Lung (tissue), 17 donors: ENCODE measurements at places on chromosomes 2 and 18. TPM values are rescaled to one million over a fixed set of nuclear protein-coding genes. Genes with fewer than 3 reads are reported as not detected.

DNA sequence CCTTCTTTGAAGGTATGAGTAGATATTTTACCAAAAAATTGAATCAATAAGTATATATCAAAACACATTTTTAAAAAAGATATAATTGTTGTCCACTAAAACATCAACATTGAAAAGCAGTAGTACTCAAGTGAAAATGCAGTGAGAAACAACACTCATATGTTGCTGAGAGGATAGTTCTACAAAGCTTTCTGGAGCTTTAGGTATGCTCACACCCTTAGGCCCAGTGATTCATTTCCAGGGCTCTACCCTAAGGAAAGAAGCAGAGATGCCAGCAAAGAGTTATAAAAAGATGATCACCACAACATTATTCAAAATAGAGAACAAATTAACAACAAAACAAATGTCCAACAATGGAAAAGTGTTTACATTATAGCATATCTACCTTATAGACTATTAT lies 197.3 kb upstream of the CCDC150 start:
- DNase-seq: no peak

- no peak for DNase-seq
Observed at GRCh38 chr18:57630754-57631595, 9.3 kb upstream of the NARS1 start.

- peak; percentile 77 for DNase-seq
Observed at GRCh38 chr18:9535430-9535991, 60.2 kb downstream of the RALBP1 start.

DNA sequence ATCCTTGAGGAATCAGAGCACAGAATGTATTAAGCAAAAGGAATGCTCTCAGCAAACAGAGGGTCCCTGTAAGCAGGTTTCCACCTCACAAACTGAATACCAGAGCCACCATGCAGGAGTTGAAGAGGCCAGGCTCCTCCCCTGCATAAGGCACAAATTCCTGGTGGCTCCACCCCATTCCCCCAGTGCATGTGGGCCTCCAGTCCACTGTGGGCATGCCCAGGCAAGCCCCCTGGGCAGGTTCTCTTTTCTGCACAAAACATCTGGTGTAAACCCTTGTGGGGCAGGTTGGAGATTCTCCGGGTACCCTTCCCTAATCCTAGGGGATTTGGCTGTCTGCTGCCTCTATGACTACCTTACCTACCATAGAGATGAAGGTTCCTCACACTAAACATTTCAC lies 166.5 kb downstream of the PTPRM start:
- DNase-seq: no peak

The CRACDL gene
- total RNA-seq: 28.3 TPM

The PDE11A gene
- 0.25 TPM for total RNA-seq
